ENCODE measurements at places on chromosomes 7 and 10. TPM values are rescaled to one million over a fixed set of nuclear protein-coding genes. Genes with fewer than 3 reads are reported as not detected.

DNA sequence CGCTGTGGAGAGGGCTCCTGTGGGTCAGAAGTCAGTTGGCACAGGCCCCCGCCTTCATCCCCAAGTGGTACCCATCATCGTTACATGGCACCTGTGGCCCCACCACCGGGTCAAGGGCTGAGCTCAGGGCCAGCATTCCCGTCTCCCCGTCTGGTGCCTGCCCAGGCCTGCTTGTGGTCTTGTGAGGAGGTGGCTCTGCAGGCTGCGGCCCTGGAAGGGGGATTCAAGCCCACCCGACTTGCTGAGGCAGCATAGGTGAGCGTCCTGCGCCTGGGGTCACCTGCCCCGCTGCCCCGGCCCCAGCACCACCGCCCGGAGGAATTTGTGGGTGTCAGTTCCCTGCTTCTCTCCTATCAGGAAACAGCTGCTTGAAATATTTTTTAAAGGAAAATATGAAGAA, 53.0 kb upstream of the EN2 start:
- no peak overlapping the region for H3K27ac ChIP-seq
- no peaks in the 10 kb centered on the region for H3K4me1 ChIP-seq
- H3K4me3 ChIP-seq, result no peak overlapping the region

Gene CRHR2
- total RNA-seq, result not detected

DNA sequence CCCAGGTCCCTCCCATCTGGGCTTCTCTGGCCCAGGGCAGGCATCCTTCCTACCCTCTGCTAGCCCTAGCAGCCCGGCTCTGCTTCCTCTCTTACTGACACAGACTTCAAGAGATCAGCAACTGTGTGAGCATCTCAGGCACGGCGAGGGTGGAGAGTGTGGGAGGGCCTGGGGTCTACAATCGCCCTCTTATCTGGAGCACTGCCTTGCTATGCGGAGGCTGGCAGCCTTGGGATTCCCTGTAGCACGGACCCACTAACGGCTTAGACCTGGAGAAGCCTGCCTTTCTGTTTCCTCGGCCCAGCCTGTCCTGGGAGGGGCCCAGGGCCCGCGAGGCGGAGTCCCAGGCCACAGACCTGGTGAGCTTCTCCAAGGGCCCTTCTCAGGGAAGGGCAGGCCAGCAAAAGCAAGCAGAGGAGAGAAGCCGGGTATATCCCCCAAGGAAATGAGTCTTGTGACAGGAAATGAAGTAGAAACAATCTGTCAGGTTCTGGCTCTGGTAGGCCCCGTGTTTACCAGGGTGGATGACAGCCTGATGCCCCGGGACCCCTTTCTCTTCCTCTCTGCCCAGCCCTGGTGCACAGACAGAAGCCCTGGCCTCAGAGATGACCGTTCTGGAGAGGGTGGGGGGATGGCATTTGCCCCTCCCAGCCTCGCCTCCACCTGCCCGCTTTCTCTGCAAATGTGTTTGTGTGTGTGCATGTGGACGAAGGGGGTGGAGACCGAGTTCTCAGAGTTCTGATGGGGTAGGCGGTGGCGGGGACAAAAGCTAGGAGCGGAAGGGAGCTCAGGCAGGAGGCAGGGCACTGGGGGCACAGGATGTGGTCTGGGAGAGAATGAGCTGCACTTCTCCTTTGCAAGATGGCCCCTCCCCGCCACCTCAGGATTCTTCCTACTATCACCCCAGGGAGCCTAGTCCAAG, 2.5 kb downstream of the LRCH4 start:
- peaks cover 9% of the 10 kb centered on the region for H3K36me3 ChIP-seq
- DNase-seq, result no peak
- H3K27ac ChIP-seq, result no peak overlapping the region
- H3K4me3 ChIP-seq, result no peak overlapping the region
- H3K27me3 ChIP-seq, result no peaks in the 10 kb centered on the region
- peaks cover 12% of the 10 kb centered on the region for H3K4me1 ChIP-seq

DNA sequence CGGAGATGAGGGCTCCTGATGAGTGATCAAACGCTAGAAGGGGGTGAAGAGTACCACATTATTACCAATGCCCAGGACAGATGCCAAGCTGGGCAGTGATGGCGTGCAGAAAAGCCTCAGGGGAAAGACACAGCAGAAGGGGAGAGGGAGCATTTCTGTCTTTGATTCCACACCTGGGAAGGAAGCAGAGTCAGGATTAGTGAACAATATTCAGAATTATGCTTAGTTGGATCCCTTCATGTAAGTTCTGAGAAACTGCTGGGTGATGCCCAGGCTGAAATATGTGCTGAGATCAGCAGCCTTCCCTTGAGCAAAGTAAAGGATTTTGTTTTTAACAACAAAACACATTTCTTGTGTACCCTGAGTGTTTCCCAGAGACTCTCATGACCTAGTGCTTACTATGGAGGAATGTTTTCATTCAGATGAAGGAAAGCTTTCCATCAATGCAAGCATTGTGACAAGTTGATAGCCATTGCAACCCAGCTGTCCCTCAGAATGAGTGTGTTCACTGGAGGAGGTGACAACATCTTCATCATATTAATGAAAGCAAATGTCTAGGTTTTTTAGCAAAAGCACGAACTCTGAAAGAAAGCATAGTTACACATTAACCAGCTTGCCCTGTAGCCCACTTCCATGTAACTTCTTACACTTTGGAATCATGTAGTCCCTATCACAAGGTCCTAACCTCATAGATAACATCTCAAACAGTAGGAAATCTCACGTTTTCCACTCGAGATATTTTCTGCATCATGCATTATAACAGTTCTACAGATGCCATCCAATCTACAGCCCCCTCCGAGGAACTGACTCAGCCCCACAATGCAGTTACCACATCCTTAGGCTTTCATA, 23.8 kb upstream of the AKR1C1 start:
- H3K27ac ChIP-seq, result no peak overlapping the region
- no peak for DNase-seq
- H3K27me3 ChIP-seq, result no peaks in the 10 kb centered on the region
- no peak overlapping the region for H3K4me3 ChIP-seq
- no peaks in the 10 kb centered on the region for H3K4me1 ChIP-seq

DNA sequence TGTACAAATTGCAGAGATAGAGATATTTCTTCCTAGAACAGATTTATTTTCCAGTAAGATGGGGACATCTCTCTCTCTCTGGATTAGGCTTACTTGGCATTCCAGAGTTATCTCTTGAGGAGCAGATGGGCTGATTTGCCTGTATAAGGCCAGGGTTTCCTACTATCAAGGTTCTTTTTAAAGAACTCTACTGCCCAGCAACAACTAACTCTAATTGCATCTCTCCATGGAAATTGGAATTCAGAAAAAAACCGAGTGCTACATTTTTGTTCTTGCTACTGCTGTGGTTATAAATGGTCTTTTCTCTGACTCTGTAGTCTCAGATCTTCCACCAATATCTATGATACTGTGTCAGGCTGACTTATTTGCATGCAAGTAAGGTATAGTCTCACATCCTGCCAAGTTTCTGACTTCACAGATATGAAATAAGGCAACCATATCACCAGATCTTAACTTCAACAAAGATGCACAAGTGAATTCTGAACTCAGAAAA, 161.1 kb downstream of the CRPPA start:
- no peak overlapping the region for H3K4me3 ChIP-seq
- no peaks in the 10 kb centered on the region for H3K36me3 ChIP-seq
- no peak for DNase-seq
- no peaks in the 10 kb centered on the region for H3K27me3 ChIP-seq

Gene MYH16
- total RNA-seq, result 0.23 TPM

GRCh38 chr10:132450466-132450824, 53.4 kb downstream of the PWWP2B start:
- peak overlapping the region; percentile 61 for H3K27ac ChIP-seq
- DNase-seq, result no peak
- H3K36me3 ChIP-seq, result no peaks in the 10 kb centered on the region
- H3K27me3 ChIP-seq, result no peaks in the 10 kb centered on the region

DNA sequence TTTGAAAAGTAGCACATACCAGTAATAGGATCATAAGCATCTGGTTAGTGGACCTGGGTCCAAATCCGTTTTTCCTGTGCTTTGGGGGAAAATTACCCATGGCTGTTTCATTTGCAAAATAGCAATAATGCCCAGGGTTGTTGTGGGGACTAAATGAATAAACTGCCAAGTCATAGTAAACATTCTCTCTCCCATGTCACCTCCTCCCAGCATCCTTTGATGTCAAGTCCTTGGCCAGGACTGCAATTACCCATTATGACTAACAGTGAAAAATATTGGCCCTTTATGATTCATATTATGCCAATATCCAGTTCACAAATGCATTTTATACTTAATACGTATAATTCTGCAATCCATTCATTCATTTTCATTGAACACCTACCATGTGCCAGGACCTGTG, 23.0 kb downstream of the TOMM7 start:
- H3K27ac ChIP-seq, result no peak overlapping the region
- H3K36me3 ChIP-seq, result no peaks in the 10 kb centered on the region
- no peaks in the 10 kb centered on the region for H3K27me3 ChIP-seq
- no peak overlapping the region for H3K4me3 ChIP-seq

- H3K4me3 ChIP-seq, result no peak overlapping the region
- DNase-seq, result no peak
- H3K4me1 ChIP-seq, result no peaks in the 10 kb centered on the region
- H3K27me3 ChIP-seq, result no peaks in the 10 kb centered on the region
- H3K27ac ChIP-seq, result no peak overlapping the region
Measured at GRCh38 chr10:31515116-31515515, 196.1 kb downstream of the ZEB1 start.

All from Panc1 (cell line).